ENCODE measurements at places on chromosomes 3 and 15.

GRCh38 chr3:106823701-106824100, 553.5 kb upstream of the CCDC54 start:
- DNase-seq, result no peak

DNA sequence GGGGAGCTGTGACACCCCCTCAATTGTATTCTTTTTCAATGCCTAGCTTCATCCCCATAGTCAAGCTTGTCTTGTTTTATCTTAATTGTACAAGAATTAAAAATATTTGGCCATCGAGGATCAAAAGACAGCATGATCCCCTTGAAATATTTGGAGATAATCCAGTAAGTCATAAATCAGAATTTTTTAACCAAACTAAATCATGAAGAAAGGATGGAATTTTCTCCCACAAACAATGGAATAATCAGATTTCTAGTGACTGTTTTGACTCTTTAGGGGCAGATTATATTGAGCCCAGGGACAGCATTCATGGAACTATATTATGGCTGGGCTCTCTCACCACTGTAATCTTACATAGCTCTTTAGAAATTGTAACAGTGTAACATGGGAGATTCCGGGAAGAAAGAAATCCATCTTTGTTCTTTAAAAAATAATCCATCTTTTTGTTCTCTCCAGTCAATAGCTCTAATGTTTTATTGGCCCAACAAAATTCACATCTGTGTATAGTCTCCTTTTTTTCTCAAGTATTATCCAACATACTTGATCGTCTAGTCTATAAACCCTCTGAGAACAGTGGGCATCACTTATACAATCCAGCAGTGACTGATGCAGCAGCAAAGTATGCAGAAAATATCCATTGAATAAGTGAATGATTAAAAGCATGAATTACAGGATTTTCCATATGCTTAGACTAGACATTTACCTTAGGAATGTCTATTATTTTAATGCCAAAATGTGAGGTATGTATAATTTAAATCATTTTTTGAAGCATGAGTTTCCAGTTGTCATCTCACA, 277.0 kb upstream of the PLSCR5 start:
- DNase-seq, result no peak

GRCh38 chr3:126307591-126308393, 49.4 kb downstream of the KLF15 start:
- DNase-seq, result no peak

DNA sequence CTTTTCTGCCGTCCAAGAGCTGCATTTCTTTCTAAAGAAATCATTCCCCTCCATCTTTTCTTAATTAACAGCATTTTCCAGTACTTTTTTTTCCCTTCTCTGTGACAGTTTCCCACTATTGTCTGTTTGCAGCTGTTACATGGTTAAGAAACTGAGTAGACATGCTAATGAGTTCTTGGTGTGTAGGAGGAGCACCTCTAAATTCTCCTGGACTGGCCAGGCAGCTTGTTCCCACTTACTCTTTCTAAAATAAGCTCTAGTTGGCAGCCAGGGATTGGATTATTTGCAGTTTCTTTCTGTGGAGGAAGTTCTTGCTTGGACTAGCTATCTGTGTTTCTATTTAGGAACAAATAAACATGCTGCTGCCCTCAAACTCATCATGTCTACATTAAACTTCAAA, 235.1 kb upstream of the GAP43 start:
- no peak for DNase-seq

GRCh38 chr3:101182734-101183133, 137.6 kb downstream of the IMPG2 start:
- DNase-seq, result no peak

DNA sequence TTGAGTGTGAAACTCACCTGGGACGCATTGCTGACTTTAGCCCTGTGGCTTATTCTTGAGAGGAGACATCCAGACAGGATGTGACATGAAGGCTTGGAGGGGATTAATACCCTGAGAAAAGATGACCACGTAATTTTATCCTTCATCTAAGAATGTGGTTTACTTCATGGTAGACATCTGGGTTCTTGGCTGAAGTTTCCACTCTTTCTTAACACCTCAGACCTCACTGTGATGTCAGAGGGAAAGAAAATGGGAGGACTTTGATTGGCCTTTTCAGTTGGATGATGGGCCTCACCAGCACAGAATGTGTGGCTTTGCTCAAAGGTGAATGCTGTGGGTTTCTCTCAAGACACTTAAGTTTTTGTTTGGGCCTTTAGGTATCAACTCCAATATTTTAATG, 16.5 kb downstream of the GORASP1 start:
- DNase-seq, result no peak

GRCh38 chr15:55118344-55118870, 78.3 kb downstream of the RSL24D1 start:
- DNase-seq, result no peak

GRCh38 chr3:66038726-66039589, at the start of gene MAGI1:
Gene MAGI1, minus strand, starts transcription at chr3:66038918. Its CDS starts 610 bp downstream, at chr3:66038308.
- no peak for DNase-seq

DNA sequence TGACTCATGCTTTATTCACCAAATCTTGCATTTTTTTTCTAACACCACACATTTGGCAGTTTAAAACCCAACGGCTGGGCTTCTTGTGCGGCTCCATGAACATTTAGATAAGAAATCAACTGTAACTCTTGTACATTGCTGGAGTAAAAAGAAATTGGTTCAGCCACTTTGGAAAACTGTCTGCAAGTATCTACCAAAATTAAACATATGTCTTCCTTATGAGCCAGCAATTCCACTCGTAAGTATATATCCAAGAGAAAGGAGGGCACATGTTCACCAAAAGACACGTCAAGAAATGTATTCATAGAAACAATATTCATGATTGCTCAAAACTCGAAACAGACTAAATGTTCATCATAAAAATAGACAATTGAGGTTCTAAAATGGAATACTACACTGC, 291.9 kb upstream of the POU1F1 start:
- DNase-seq, result no peak

GRCh38 chr15:70243686-70244540, 146.2 kb upstream of the TLE3 start:
- DNase-seq, result no peak

DNA sequence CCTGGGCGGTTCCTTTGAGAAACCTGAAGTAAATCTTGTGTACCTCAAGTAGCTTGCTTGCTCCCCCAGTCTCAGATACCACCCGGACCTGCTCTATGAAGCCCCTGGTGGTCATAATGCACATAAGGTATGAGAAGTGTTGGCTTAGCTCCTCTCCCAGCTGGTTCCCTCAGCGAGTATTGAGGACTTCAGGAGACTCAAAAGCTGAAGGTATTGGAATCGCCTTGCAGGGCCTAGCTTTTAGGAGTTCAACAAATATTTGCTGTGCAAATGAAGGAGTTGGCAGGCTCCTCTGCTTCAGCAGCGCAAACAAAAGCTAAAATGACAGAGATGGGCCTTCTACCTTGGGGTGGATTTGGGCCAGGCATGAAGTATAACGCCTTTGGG, 1.7 kb downstream of the CMTM8 start:
- no peak for DNase-seq

DNA sequence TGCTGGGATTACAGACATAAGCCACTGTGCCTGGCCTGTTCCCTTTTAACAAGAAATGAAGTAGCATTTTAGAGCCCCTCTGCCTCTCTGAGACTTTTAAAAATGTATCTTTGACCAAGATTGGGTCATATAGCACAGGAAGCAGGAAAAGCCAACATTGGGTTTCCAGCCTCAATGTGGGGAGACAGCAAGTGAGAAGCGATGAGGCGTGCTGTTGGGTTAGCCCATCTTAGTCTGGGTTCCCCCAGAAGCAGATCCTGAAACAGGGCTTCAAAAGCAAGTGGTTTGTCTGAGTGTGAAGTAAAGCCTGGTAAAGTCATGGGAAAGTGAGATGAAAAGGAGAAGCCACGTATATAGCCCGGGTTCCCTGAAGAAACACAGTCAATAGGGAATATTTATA, 48.2 kb downstream of the SV2B start:
- no peak for DNase-seq

DNA sequence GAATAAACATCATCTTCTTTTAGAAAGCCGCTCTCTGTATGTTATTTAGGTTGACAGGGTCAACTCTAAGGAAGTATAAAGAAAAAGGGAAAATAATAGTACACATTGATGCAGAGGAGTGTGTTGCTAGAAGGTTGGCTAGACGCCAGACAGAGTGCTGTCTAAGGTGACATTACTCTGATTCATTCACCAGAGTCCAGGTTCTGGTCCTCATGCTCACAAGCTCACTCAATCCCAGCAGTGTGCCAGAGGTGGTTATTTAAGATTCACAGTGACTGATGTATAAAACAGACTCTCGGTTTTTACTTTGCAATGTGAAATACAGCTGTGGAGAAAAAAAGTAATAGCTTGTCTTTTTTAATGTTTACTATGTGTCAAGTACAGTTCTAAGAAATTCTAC, 1.7 kb downstream of the CFAP44 start:
- no peak for DNase-seq

DNA sequence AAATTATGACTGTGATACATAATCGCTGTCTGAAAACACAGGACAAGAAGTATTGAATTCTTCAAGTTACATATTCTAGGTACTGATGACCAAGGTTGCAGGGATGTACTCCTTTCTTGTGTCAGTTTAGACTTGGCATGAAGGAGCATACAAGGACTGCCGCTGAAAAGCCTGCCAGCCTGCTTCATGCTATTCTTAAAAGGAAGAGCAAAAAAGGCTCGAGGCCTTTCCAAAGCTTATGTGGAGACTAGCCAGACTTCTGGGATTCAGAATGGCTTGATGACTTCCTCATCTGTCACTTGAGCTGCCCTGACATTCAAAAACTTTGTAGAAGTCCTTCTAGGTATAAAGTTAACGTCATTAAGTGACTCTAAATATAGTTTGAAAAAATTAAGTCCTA, 92.0 kb downstream of the CADM2 start:
- no peak for DNase-seq

- no peak for DNase-seq
Measured at GRCh38 chr3:126394179-126394976, at the start of gene CFAP100. Gene CFAP100, plus strand, starts transcription at chr3:126394909. Its CDS starts 1,092 bp downstream, at chr3:126396001.

DNA sequence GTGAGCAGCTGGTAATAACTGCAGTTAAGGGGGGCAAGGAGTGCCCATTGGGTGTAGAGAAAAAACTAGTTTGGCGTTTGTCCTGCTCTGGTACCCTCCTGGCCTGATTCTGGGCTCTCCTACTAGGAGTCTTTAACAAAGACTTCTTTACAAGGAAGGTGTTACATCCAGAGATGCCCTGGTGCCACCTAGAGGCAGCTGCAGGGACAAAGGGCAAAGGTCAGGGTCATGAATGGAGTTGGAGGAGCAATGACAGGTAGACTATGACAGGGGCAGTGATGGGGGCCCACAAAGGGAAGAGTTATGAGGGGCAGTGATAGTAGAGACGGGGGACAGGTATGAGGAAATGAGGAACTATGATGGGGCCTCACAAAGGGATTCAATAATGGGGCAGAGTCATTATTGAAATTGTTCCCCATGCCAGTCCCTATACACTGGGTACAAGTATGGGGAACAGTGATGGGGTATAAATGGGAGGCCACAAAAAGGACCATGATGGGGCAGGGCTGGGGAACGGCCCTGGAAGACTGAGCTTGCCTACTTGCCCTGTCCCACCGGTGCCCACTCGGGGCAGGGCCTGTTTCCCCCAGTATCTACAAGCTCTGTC, 7.9 kb downstream of the CCDC71 start:
- DNase-seq, result peak; percentile 30

- DNase-seq, result no peak
Measured at GRCh38 chr15:94451466-94451865, 220.1 kb downstream of the MCTP2 start.

DNA sequence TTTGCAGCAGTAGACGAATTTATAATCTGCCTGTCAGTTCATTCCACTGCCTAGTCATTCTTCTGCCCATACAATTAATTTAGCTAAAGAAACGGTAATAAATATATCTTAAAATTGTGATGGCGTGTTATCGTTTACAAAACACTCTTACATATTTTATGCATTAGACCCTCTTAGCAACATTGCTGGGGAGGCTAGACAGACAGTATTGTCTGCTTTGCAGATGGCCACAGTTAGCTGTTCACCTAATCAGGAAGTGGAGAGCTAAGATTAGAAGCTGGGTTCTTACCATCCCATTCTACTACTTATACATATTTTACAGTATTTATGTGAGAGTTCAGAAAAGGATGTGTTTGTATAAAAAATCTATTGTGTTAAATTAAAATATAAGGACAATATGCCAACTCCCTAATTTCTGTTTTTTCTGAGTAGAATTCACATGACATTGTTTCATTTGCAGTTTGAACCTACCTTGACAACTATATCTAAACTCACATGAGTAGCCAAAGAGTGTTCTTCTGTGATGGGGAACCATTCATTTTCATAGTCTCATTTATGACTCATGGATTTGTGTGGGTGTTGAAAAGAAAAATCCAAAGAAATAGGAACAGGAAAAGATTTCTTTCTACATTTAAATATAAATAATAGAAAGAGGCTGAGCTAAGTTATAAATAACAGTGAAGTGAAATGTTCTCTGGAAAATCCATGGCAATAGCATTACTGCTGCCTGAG, 41.7 kb upstream of the C3orf80 start:
- DNase-seq, result no peak

- DNase-seq, result no peak
Measured at GRCh38 chr15:57777003-57777402, 70.5 kb downstream of the POLR2M start.

GRCh38 chr3:17088017-17088416, 203.3 kb downstream of the PLCL2 start:
- no peak for DNase-seq

Measured in stimulated activated CD8-positive, alpha-beta memory T cell treated with anti-CD3 and anti-CD28 coated beads, Interleukin-2, amount 100 ng/mL, for 1 hour (primary cell).